ENCODE measurements at places on chromosomes 5 and 9.
A peak's percentile ranks its signal among the peaks of the same experiment; 100 is the strongest.

DNA sequence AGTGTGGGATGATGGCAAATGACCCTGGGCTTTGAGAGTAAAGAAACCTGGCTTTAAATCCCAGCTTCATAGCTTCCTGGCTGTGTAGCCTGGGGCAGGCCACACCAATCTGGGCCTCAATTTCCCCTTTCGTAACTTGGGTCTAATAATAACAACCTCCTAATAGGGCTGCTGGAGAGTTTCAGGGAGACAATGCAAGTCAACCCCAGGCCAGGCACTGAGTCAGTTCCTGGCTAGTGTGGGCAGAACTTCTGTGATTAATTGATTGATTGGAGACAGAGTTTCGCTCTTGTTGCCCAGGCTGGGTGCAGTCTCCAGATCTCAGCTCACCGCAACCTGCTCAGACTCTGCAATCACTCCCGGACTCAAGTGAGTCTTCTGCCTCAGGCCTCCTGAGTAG is 3.3 kb upstream of the SH2D3C start:
- DNase-seq, result no peak

- no peak for DNase-seq
These were observed 46.4 kb upstream of the KDM4C start for GRCh38 chr9:6711403-6711802.

- DNase-seq, result no peak
These were observed 90.7 kb downstream of the MEF2C start for GRCh38 chr5:88792144-88792840.

DNA sequence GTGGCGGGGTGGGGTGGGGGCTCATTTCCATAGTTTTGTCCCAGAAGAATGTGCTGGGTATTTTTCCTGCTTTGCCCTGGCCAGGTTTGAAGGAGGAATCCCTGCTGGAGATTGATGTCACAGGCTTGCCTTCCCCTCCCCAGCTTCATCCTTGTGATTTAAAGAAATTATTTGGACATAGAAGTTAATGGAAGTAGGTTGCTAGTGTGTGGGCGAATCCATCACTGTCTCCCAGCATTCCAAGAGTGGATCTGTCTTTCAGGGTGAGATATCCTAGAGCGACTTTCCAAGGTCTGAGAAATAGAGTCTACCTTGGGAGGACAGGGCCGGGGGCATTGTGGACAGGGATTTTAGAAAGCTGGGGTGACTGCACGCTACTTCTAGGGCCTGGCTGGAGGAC is 64.9 kb upstream of the HSPA9 start:
- no peak for DNase-seq

GRCh38 chr5:14728459-14728938 is 64.0 kb downstream of the OTULIN start:
- DNase-seq, result peak; percentile 82

GRCh38 chr9:95090871-95091577 is 226.5 kb downstream of the FANCC start:
- no peak for DNase-seq

GRCh38 chr5:126462239-126463014 is 39.2 kb downstream of the GRAMD2B start:
- DNase-seq, result no peak

DNA sequence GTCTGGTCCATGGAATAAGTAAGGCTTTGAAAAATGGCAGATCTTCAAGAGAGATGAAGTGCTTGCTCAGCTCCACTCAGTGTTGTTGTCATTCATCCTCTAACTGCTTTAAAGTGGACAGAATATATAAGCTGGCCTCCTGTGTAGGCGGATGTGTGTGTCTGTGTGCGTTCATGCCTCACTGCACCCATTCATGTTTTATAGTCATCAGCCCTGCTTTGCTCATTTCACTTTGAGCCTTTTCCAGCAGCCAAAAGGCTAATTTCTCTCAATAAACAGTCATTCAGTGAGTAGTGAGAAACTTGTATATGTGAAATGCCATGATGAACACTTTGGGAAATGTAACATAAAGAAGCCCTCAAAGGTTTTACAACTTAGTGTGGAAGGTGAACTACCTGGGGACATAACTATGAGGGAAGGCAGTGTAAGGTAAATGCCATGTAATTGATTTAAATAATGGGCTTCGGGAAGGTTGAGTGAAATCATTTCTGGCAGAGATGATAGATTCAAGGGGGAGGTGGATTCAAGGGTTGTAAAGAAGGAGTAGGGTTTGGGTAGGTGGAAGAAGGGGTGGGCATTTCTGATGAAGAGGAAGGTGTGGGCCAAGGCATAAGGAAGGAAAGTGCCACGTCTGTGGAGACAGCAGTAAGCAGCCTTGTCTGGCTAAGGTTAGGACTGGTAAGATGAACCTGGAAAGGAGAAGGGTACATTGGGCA is 15.7 kb downstream of the TTC23L start:
- no peak for DNase-seq

- no peak for DNase-seq
These were observed 27.4 kb upstream of the TCERG1 start for GRCh38 chr5:146419696-146420095.

DNA sequence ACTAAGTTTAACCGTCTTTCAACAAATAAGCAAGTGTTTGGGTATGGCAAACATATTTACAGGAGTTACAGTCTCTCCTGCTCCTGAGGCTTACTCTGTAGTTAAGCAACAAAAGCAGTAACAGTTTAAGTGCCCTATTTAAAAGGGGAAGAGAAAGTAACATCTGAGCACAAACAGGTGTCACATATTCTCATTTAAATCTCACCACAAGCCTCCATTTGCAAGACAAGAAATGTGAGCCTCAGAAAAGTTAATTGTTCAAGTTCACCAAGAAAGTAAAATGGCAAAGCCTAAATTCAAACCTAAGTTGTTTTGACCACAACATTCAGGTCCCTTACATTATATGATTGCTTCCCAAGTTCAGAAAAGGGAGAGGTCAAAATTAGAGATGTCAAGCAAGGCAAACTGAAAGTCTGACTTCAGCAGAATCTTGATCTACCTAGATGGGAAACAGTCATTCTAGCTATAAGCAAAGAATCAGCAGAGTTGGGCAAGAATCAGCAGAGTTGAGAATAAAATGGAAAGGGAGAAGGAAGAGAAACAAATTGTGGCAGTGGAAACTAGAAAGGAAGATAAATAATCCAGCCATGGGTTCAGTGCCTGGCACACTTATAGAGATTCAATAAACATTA is 93.4 kb downstream of the STRBP start:
- no peak for DNase-seq

- no peak for DNase-seq
These were observed 63.1 kb downstream of the UGCG start for GRCh38 chr9:111959468-111960359.

- DNase-seq, result no peak
These were observed 20.9 kb downstream of the NCS1 start for GRCh38 chr9:130193103-130193502.

DNA sequence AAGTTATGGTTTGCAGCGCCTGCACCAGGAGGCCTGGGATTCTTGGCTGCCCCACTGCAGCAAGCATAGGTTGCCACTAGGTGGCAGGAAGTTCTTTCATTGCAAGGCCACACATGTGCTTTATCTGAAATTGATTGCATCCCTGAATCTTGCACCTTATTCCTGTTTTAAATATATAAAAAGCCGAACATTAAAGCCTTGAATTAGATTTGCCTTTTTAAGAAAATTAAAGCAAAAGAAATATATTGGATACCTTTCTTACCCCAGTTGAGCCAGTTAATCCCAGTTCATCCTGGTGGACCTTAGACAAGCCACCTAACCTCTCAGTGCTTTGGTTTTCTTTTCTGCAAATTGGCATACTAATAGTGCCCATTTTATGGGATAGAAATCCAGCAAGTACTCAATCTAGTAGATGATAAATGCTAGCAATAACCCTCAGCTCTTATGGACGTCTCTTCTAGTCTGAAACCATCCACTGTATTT is 6.3 kb upstream of the TRMT10B start:
- peak; percentile 29 for DNase-seq

DNA sequence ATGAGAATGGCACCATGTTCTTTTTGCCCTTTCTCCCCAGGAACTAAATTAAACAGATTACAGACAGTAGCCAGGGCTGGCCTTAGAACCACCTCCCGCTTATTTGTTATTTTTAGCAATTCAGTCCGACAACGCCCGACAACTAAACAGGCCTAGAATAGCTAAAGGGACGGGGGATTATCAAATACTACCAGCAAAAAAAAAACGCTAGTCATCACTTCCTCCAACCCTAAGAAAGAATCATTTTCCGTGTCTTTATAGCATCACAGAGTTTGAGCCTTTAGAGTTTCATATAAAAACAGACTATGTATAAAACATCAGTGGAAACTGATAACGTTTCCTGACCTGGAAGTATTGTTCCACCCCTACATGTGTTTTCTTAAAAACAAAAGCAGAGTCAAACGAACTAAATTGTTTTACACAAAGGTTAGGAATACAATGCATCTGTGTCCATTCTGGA is 35.3 kb downstream of the PFDN1 start:
- DNase-seq, result no peak

- DNase-seq, result no peak
These were observed 236.8 kb downstream of the ARHGEF28 start for GRCh38 chr5:73862796-73863195.

DNA sequence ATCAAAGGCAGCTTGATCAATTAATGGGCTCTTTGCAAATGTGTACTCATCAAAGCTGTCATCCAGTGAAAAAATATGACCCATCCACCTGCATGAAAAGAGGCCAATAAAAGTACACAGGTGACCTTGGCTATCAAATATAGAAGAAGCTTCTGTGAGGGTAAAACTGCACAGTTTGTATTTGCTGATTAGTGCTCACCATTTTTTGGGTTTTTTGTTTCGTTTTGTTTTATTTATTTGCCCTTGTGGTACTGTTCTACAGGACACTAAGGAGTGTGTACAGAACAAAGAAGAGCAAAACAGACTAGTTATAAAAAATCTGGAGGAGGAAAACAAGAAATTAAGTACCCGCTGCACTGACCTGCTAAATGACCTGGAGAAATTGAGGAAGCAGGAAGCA is 101.3 kb downstream of the CNTLN start:
- no peak for DNase-seq

DNA sequence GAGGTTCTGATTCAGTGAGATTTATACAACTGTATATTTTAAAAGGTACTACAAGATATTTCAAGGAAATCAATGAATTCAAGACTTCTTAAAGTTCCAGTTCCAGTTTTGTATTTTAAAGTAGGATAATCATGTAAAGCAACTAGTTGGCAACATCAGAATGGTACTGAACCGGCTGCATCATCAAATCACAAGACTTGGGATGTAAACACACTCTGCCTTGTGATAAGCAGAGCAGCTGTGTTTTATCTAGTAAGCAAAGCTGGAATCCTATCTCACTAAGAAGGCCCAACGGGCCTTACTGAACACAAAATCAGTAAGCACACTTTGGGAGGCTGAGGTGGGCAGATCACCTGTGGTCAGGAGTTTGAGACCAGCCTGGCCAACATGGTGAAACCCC is 327.2 kb upstream of the NREP start:
- no peak for DNase-seq

DNA sequence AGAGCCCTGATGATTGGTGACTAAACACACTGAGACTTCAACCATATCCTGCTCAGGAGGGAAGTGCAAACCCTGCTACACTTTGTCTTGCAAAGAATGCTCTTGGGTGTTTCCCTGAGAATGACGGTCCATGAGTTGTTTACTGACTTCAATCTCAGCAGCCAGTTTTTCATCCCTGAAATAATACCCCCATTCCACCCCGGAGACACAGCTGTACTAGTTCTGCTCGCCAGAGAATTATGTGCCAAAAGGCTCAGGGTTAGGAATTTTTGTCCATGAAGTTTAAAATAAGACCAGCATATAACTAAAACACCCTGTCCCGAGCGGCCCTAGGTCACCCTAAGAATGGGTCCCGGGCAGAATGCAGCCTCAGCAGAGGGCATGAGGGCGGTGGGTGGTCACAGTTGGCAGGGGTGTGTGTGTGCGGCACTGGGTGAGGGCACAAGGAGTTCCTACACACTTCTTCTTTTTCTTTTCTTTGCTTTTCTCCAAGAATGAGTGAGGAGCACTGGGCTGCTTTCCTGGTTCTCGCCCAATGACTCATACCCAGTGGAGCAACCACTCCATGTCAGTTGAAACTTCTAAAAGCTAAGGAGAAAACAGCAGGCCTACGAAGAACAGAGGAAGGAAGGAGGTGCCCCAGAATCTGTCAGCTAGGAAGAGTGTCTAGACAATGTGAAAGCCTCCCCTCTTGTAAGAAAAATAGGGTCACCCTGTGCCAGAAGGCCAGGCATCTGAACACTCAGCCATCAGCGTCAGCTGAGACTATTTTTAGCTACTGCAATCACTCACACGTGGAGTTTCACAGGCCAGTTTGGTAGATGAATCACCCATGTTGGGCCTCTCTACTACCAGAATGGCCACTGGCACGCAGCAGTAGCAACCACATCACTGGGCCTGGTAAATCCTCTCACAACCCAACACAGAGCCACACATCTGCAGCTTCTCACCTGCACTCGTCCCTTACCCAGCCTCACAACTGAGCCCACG is 105.9 kb downstream of the DPYSL3 start:
- no peak for DNase-seq

GRCh38 chr5:142281966-142282365 is 42.9 kb downstream of the SPRY4 start:
- no peak for DNase-seq

GRCh38 chr5:130111746-130112145 is 207.5 kb downstream of the CHSY3 start:
- DNase-seq, result no peak

GRCh38 chr5:180908998-180909731 is 10.2 kb downstream of the BTNL8 start:
- no peak for DNase-seq

DNA sequence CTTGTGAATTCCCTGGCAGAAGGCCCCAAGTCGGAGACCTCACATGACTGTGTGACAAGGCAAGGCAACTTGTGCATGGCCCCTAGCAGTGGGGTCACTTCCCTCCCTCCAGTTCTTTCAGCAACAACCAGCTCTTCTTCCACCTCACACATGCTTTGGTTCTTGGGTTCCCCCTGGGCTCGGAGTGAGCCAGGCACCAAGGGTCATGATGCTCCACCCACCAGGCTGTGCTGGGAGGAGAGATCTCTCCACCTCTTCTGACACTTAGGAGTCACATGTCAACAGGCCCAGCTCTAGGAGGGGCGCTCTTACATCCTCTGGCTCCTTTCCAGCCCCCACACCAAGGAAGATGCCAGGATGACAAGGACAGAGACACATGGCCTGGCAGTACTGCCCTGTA is 56.7 kb downstream of the CDH6 start:
- no peak for DNase-seq

GRCh38 chr5:157085930-157086329 is 22.9 kb downstream of the HAVCR2 start:
- no peak for DNase-seq

DNA sequence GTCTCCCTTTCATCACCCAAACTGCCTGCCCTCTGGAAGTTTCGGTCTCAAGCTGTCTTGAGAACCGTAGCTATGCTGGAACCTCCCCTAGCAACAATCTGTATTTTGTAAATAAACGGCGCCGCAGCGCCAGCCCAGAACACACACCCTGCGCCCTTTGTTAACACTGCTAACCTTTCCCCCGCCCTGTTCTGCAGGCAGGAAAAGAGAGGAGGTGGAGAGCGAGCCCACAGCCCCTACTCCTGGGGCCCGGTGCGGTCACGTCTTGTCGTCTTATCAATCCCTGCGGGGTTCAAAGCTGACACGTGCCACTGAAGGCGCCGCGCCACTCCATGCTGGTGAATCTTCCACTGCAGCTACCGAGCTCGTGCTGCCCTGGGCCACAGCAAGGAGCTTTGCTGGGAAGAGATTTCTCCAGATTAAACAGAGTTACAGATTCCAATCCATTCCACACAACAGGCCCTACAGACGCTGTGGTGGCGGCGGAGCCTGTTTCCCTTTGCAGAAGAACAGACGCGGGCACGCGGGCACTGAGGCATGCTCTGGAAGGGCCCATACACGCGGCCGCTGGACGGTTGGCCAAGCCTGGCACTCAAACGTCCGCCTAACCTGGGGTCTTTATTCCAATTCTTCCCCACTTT is 25.3 kb downstream of the ZDHHC11B start:
- no peak for DNase-seq

- no peak for DNase-seq
These were observed 58.7 kb upstream of the EPB41L4B start for GRCh38 chr9:109379513-109379912.
